Karpas-422 (cell line): ENCODE measurements at places on chromosomes 2 and 18.
A peak's percentile ranks its signal among the peaks of the same experiment; 100 is the strongest.

GRCh38 chr2:9993488-9994165 lies 42.1 kb downstream of the GRHL1 start:
- DNase-seq = no peak

- no peak for DNase-seq
These were observed 160.9 kb upstream of the MYT1L start for GRCh38 chr2:2491964-2492363.

GRCh38 chr2:216001216-216002100 lies 11.9 kb downstream of the MREG start:
- DNase-seq = no peak

DNA sequence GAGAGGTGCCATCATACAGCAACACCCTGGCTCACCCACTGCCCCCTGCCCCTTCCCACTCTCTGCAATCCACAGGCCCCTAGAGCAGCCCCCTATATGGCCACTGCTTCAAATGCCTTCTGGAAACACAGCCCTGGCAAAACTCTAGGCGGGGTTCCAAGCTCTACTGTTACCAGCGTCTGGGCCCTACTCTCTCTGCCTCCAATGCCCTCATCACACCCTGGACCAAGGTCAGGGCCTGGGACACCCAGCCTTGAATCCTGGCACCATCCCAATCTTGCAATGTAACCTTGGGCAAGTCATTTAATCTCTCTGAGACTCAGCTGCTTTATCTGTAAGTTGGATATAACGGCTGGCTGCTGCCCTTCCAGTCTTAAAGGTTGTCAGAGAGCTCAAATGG lies 39.2 kb upstream of the LOXHD1 start:
- no peak for DNase-seq

DNA sequence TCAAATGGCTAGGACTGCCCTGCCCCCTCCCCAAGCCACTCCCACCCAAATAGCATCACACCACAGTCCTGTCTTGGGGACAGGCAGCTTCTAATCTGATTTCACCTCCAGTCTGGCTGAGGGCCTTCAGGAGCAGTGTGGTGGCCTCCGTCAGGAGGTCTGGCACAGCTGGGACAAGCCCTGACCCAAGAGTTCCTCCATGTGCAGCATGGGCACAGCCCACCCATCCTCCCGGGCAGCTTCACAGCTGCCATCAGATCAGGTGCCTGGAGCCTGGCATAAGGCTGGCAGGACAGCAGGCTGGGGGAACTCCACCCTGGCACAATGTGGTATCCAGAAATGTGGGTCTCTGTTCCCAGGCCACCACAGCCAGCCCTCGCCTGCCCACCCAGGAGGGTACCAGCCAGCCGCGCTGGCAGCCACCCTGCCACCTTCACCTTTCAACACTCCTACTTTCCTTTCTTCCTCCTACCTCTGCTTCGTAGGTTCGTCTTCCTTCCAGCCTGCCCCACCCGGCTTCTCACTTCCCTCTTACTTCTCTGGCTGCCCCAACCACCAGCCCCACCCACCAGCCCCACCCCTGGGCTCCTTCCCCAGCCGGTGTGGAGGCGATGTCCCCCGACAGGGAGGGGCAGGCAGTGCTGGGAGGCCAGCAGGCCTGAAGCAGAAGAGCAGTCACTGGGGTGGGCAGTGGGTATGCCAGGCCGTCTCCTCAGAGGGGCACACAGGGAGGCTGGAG lies at the start of gene CAPG:
CAPG (minus strand) TSS at position 522 of the 739 bp plus-strand sequence. CDS start 8,221 bp downstream, outside the sequence.
- peak; percentile 62 for DNase-seq

DNA sequence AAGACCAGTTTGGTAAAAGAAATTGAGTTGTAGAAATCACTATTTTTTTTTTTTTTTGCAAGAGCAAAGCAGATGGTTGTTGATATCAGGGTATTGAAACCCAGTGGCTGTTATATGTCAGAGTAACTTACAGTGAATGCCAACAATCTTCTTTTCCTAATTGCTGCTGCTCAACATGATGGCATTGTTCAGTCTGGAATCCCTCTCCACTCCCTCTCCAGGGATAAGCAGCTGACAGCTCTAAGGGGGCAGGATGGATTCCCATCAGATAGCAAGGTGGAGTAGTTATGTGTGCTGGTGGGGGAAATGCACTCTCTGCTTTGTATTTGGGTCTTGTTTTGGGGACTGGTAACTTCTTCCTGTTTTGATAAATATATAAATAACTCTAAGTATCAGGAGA lies 200.0 kb downstream of the PIK3C3 start:
- no peak for DNase-seq

DNA sequence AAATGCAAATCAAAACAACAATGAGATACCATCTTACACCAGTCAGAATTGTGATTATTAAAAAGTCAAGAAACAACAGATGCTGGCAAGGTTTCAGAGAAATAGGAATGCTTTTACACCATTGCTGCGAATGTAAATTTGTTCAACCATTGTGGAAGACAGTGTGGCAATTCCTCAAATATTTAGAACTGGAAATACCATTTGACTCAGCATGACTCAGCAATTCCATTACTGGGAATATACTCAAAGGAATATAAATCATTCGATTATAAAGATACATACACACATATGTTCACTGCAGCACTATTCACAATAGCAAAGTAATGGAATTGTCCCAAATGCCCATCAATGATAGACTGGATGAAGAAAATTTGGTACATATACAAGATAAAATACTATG lies 516.7 kb downstream of the ERBB4 start:
- DNase-seq = no peak

GRCh38 chr2:131104487-131105155 lies 515 bp upstream of the PLEKHB2 start:
- peak; percentile 92 for DNase-seq

GRCh38 chr18:2985628-2986027 lies 27.3 kb downstream of the LPIN2 start:
- peak; percentile 75 for DNase-seq

DNA sequence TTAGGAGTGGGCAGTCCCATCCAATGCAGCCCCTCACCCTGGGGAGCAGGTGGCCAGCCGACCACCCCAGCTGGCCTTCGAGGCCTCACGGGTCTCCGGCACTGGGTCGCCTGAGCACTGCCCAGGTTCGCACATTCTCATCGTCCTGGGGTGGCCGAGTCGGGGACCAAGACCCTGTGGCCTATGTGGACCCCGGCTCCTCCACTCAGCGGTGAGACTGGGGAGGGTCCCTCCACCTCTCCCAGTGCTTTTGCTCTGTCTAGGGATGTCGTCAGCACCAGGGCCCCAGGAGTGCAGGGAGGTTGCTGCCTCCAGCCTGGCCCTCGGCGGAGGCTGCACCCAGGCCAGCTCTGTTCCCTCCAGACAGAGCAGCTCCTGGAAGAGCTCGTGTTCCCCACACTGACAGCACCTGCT lies 89.6 kb downstream of the TPO start:
- no peak for DNase-seq

DNA sequence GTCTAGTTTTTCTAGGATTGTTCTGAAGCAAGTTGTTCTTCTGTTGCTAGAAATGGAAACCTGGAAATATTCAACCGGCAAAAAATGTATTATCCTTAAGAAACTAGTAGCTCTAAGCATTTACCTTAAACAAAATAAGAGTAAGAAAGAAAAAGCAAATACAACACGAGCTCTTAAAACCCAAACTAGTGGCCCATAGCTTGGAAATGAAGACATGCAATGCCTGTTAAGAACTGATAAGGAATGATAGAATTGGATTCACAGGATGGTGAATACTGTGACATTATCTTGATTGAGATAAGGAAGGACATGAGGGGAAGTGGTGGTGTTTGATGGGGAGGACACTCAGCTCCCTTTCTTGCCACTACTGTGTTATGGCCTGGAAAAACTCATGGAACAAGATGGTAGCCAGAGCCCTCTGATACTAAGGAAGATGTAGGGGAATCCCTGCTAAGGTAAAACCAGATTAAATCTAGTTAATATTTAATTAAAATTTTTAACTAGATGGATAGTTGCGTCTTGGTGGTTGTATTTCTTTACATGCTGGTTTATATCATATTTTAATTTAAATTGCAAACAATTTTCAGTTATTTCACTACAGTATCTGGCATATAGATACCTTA lies 193.8 kb downstream of the LPIN1 start:
- no peak for DNase-seq

- DNase-seq = no peak
These were observed 439.3 kb downstream of the TMX3 start for GRCh38 chr18:68275616-68276015.

DNA sequence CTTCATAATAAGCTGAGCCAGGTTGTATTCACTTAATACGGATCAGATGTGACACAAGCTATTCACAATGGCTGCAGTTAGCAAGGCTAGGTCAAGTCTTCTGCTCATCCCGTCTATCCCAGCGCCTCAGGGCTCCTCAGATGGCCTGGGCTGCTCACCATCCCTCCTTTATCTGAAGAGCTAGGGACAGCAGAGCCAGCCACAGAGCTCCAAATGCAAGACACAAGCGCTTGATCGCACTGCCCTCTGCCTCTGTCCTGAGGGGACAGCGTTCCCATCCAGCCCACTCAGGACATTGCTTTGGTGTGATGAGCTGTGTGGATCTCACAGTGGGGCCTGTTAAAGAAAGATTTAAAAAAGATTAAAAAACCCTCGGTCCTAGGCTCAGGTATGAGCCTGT lies 254.4 kb upstream of the HS6ST1 start:
- no peak for DNase-seq

DNA sequence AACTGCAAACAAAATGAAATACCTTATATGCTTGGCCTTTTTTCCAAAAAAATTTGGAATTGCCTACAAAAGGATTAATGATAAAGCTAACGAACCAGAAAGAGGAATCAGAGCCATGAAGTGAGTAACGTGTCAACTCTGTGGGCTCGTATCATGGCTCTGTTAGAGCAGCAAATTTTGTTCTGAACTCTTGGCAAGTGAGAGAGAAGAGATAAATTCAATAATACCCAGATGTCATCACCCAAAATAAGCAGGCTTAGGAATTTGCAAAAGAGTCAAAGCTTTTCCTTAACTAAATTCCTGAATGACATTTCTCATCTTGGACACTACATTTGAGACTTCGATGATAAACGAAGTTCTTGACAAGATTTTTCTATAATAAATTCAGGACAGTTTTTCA lies 4.4 kb downstream of the TXNDC2 start:
- no peak for DNase-seq

- peak; percentile 92 for DNase-seq
These were observed 18.6 kb upstream of the PEX13 start for GRCh38 chr2:60998628-60999545.
